CD4-positive, alpha-beta T cell (primary cell): ENCODE measurements at places on chromosomes 2 and 18. TPM values are rescaled to one million over a fixed set of nuclear protein-coding genes. Genes with fewer than 3 reads are reported as not detected.

Gene OR6B2
- total RNA-seq, result not detected

Gene SERPINB5
- not detected for total RNA-seq

Gene MALL
- total RNA-seq, result not detected

Gene SCG2
- total RNA-seq, result not detected

Gene AQP12B
- not detected for total RNA-seq
